ENCODE measurements at places on chromosomes 5 and 9. TPM values are rescaled to one million over a fixed set of nuclear protein-coding genes. Genes with fewer than 3 reads are reported as not detected.

DNA sequence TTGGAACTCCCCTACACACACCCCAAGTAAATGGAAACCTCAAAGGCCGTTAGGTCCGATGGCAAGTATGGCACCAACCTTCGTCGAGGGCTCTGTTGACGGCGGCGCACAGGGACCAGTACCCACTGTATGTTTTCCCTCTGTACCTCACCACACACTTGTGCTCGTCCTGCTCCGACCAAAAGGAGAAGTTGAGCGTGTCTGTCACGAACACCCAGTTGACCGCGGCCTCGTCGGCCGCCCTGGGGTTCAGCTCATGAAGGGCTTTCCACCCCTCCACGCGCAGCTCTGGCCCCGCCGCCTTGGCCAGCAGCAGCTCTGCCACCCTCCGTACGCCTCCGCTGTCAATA is 24.0 kb downstream of the HNRNPK start:
- peak; percentile 18 for DNase-seq

DNA sequence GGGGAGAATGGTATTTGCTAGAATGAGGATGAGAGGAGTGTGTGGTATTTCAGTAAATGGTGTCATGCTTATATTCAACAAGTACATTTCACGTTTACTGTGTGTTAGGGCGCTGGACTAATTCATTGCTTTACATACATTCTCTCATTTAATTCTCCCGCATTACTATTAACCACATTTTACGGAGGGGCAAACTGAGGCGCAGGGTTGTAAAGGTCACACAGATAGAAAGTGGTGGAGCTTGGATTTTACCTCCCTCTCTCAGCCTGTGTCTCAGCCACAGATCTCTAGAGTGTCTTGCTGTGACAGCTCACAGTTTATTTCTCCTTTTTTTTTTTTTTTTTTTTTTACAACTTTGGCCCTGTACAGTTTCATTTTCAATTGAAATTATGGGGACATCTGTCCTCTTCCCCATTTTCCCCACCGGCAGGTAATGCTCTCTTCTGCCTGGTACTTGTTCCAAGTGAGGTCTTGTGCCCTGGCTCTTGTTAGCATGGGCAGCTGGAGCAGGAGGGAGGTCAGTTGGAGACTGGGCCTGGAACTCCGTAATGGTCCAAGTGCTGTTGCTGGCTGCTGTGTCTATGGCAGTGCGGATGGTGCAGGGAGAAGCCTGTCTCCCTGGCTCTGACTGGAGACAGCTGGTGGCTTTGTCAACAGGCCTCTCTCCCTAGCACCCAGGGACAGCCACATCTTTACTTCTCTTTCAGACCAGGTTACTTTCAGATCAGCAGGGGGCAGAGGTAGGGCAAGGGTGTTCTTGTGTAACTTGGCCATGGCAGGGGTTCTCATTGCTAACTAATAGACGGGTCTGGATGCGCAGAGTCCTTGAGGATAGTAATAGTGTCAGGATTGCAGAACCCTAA is 20.5 kb upstream of the NDST1 start:
- peak; percentile 44 for DNase-seq

- no peak for DNase-seq
Observed at GRCh38 chr9:27407491-27407890, 110.5 kb upstream of the EQTN start.

DNA sequence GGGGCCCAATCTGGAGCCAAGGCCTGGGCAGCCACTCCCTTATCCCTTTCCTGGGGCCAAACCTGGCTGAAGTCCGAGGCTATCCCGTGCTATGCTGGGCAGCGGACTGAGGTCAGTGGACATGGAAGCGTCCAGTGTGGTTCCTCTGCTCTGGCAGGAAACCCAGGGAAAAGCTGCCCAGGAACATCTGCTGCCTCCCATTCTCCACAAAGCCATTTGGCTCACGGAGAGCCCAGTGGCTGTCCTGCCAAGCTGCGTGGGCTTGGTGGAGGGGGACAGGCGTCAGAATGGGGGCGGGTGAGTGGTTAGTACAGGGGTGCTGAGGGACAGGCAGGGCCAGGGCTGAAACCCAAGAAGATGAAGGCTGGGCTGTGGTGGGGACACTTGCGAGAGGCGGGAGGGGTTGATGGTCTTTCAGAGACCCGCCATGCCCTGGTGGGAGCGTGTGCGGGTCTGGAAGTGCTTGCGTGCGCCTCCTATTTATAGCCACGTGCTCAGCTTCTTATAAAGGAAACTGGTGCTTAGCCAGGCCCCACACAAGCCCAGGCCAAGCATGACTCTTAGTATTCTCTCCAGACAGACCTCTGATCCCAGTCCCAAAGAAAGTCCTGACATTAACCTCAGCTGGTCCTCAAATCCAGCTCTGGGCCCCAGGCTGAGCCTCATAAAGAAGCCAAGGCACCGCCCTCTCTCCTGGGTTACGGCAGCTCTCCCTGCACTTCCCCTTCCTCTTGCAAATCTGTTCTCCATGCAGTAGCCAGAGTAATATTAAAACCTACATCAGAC is 9.4 kb upstream of the SLC6A7 start:
- peak; percentile 100 for DNase-seq

Gene GLIPR2
- total RNA-seq, result 17.1 TPM

- no peak for DNase-seq
Observed at GRCh38 chr5:176959051-176959450, 47.5 kb downstream of the UIMC1 start.

Gene ERMP1
- total RNA-seq, result 2.6 TPM
